ENCODE measurements at places on chromosomes 5 and 9.

DNA sequence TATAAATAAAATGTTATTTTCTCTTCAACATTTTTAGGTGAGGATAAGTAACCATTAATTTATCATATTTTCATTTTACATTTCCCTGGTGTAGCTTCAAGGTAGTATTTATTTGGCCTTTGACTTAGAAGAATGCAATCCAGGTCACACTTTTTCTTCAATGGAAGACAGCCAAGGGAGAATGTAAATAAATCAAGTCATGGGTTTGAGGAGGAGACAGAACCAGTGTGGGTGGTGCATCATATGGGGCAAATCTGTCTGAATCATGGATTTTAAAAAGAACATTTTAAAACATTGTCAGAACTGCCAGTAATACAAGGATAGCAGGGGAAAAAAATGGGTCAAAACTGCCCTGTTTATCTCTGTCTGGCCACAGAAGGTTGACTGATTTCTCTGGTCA is 229.5 kb downstream of the FAM114A2 start:
- no peaks in the 10 kb centered on the region for H3K27me3 ChIP-seq
- no peaks in the 10 kb centered on the region for H3K4me1 ChIP-seq
- no peaks in the 10 kb centered on the region for H3K36me3 ChIP-seq

DNA sequence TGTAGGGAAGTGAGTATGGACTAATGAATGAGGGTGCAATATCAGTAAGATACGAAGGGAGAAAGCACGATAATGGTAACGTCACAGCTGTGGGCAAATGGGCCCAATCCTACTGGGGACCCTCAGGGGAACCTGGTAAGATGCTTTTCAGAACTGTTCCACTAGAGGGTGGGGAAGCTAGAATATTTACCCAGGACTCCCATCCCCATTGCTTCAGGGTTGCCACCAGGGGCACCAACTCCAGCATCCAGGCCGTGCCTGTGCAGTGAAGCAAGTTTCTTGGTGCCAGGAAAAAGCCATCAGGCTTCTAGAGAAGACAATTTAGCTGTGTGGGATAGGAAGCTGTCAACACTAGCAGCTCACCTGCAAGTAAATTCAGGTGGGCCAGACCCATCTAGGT is 409.3 kb downstream of the AGTPBP1 start:
- DNase-seq = no peak
- H3K27me3 ChIP-seq = no peaks in the 10 kb centered on the region
- H3K4me1 ChIP-seq = no peaks in the 10 kb centered on the region
- H3K4me3 ChIP-seq = no peak overlapping the region

DNA sequence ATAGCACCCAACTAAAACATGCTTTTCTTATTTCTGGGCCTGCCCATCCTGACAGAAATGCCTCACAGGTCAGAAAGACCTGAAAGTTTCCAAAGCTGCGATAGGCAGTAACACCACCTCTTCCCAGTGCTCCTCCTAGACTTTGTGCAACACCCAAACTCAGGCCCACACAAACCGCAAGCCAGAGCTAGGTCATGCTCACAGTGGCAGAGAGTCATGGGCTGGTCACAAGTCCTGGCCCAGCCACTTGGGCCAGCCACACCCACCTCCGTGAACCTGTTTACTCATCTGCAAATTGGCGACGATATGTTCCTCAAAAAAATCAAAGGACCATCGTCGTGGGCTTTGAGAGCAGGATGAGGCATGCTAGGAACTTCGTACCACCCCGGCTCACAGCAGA is 44.0 kb upstream of the SLC25A51 start:
- H3K4me1 ChIP-seq = peaks cover 10% of the 10 kb centered on the region
- no peaks in the 10 kb centered on the region for H3K27me3 ChIP-seq
- H3K36me3 ChIP-seq = no peaks in the 10 kb centered on the region

DNA sequence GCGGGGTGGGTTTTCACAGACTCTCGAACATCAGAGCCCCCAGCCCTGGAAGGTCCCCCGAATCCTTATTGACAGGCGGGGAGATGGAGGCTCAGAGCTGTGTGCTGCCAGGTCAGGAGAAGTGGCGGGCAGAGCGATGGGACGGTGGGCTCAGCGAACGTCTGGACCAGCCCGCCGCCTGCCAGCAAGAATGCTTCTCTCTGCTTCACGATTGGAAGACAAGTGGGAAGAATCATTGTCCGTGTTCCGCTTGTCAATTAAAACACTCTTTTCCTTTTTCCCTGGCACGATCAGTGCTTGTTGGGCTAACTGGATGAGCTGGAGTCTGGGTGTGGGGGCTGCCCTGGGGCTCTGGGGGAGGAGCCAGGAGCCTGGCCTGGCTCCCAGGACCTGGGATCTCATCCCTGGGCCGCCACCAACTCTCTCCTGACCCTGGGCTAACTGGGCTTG is 1.6 kb downstream of the COL5A1 start:
- H3K36me3 ChIP-seq = no peaks in the 10 kb centered on the region
- no peak overlapping the region for H3K27ac ChIP-seq
- peaks cover 25% of the 10 kb centered on the region for H3K27me3 ChIP-seq

- peak overlapping the region; percentile 86 for H3K4me3 ChIP-seq
- no peaks in the 10 kb centered on the region for H3K27me3 ChIP-seq
- peaks cover 39% of the 10 kb centered on the region for H3K4me1 ChIP-seq
- DNase-seq = peak; percentile 73
- peaks cover 54% of the 10 kb centered on the region for H3K36me3 ChIP-seq
Measured at GRCh38 chr5:40680741-40681362, 1.1 kb downstream of the PTGER4 start.

DNA sequence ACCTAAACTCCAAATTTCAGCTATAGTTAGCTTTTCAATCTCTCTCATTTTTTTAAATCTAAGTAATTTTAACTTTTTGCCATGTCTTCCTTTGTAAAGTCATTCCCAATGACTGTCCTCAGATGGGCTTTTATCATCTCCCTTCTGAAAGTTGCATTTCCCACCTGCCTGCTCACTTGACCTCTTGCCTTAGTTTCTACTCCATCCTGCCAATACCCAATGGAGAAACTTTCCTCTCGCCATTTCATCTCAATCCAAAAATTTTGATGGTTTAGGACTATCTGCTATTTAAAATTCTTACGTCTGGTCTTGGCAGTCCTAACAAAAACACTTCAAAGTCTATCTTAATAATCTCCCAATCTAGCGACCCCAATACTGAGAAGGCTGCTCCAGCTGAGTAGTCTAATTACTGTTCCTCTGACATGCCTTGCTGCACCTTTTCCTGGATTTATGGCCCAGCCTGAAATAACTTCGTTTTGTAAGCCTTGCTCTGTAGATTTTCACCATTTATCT is 231.3 kb downstream of the PRR16 start:
- H3K4me1 ChIP-seq = no peaks in the 10 kb centered on the region
- no peaks in the 10 kb centered on the region for H3K36me3 ChIP-seq
- no peak for DNase-seq
- H3K4me3 ChIP-seq = no peak overlapping the region
- no peaks in the 10 kb centered on the region for H3K27me3 ChIP-seq
- H3K27ac ChIP-seq = no peak overlapping the region

DNA sequence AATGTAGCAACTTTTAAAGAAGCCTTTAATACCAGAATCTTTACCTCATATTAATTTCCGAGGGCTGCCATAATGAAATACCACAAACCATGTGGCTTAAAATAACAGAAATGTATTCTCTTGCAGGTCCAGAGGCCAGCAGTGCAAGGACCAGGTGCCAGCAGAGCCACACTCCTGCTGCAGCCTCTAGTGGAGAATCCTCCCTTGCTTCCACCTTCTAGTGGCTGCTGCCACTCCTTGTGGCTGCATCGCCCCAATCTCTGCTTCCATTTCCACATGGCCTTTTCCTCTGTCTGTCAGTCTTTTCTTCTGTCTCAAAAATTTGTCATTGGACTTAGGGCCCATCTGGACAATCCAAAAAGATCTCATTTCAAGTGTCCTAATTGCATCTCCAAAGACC is 401.5 kb downstream of the EFNA5 start:
- DNase-seq = no peak
- H3K27ac ChIP-seq = no peak overlapping the region
- H3K36me3 ChIP-seq = no peaks in the 10 kb centered on the region
- H3K27me3 ChIP-seq = peaks cover 3% of the 10 kb centered on the region
- no peak overlapping the region for H3K4me3 ChIP-seq
- no peaks in the 10 kb centered on the region for H3K4me1 ChIP-seq

- H3K36me3 ChIP-seq = peaks cover 4% of the 10 kb centered on the region
- peaks cover 32% of the 10 kb centered on the region for H3K27me3 ChIP-seq
- H3K27ac ChIP-seq = no peak overlapping the region
- H3K4me3 ChIP-seq = no peak overlapping the region
- H3K4me1 ChIP-seq = peaks cover 59% of the 10 kb centered on the region
- DNase-seq = no peak
Measured at GRCh38 chr5:151089726-151090125, 8.9 kb upstream of the TNIP1 start.

- no peak overlapping the region for H3K4me3 ChIP-seq
- H3K4me1 ChIP-seq = no peaks in the 10 kb centered on the region
- no peak for DNase-seq
- no peaks in the 10 kb centered on the region for H3K36me3 ChIP-seq
- H3K27ac ChIP-seq = no peak overlapping the region
- no peaks in the 10 kb centered on the region for H3K27me3 ChIP-seq
Measured at GRCh38 chr5:13898569-13898968, 45.9 kb downstream of the DNAH5 start.

DNA sequence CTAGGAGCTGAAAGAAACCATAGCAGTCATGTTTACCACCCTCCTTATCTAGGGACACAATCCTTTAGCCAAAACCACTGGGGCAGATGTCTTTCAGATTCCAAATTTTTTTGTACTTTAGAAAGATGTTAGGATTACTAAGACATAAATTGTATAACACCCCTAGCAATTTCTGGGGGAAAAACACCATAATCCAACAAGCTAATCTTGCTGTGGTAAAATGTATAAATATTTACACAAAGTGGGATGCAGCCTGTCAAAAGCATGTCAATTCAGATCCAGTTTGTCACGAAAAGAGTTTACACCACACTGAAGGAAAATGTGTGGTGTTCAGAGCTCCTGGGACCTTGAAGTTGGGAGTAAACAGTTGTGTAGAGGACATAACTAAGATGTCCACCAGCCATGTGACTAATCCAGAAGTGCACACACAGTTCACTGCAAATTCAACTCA is 274.3 kb downstream of the ADAMTSL1 start:
- H3K27ac ChIP-seq = no peak overlapping the region
- no peaks in the 10 kb centered on the region for H3K27me3 ChIP-seq
- H3K4me3 ChIP-seq = no peak overlapping the region
- no peaks in the 10 kb centered on the region for H3K4me1 ChIP-seq
- no peak for DNase-seq

DNA sequence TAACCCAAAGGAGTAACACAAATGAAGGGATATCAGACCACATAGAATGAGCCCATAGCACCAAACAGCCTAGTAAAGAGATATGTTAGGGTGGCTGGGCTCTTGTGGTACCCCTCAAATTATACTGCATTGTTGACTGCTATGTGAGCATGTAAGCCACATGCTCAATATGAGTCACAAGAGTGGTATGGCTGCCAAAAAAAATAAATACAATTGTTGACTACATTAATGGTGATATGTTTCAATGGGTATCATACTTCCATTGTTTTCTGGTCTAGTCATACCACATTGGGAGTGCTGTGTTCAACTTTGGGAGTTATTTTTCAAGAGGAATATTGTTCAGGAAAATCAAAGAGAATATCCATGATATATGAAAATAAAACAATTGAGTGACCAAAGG is 162.4 kb upstream of the PIK3R1 start:
- no peaks in the 10 kb centered on the region for H3K36me3 ChIP-seq
- H3K27me3 ChIP-seq = peaks cover 11% of the 10 kb centered on the region
- H3K4me1 ChIP-seq = no peaks in the 10 kb centered on the region
- H3K27ac ChIP-seq = no peak overlapping the region
- no peak overlapping the region for H3K4me3 ChIP-seq

DNA sequence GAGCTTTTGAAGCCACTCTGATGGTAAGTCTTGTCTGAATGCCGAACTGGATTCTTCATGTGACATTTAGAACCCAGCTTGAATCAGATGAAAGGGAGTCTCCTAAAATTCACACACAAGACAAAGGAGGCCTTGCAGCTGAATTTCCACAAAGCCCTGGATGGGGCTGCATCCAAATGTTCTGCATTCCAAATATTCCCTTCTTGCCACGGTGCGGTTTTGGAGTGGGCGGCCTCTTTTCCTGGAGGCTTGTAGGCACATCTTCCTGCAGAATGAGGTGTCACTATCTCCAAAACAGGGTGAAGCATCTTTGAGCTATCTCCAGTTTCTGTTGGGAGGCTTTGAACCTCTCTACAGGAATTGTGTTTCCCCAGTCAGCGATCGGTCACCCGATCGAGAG is 342.7 kb downstream of the ARHGEF28 start:
- H3K4me3 ChIP-seq = no peak overlapping the region
- H3K27ac ChIP-seq = no peak overlapping the region
- no peak for DNase-seq
- no peaks in the 10 kb centered on the region for H3K36me3 ChIP-seq

GRCh38 chr9:131732636-131733289 is 7.1 kb downstream of the RAPGEF1 start:
- DNase-seq = peak; percentile 82
- H3K36me3 ChIP-seq = peaks cover 26% of the 10 kb centered on the region
- peaks cover 91% of the 10 kb centered on the region for H3K4me1 ChIP-seq
- peak overlapping the region; percentile 63 for H3K4me3 ChIP-seq

GRCh38 chr5:176882567-176882903 is 16.6 kb downstream of the HK3 start:
- peaks cover 7% of the 10 kb centered on the region for H3K4me1 ChIP-seq
- no peak overlapping the region for H3K27ac ChIP-seq
- no peaks in the 10 kb centered on the region for H3K36me3 ChIP-seq
- H3K4me3 ChIP-seq = no peak overlapping the region

GRCh38 chr5:39405083-39405843 is 19.5 kb downstream of the DAB2 start:
- no peaks in the 10 kb centered on the region for H3K36me3 ChIP-seq
- H3K27ac ChIP-seq = no peak overlapping the region
- no peaks in the 10 kb centered on the region for H3K4me1 ChIP-seq
